Dorsolateral prefrontal cortex (tissue), 122 donors: ENCODE measurements at places on chromosomes 5 and 9. TPM values are rescaled to one million over a fixed set of nuclear protein-coding genes. Genes with fewer than 3 reads are reported as not detected.
A peak's percentile ranks its signal among the peaks of the same experiment; 100 is the strongest.

GRCh38 chr9:4298255-4299004 is 1.4 kb downstream of the GLIS3 start:
- DNase-seq, result no peak

PCDHA4 gene
- 4.8 TPM for total RNA-seq

DNA sequence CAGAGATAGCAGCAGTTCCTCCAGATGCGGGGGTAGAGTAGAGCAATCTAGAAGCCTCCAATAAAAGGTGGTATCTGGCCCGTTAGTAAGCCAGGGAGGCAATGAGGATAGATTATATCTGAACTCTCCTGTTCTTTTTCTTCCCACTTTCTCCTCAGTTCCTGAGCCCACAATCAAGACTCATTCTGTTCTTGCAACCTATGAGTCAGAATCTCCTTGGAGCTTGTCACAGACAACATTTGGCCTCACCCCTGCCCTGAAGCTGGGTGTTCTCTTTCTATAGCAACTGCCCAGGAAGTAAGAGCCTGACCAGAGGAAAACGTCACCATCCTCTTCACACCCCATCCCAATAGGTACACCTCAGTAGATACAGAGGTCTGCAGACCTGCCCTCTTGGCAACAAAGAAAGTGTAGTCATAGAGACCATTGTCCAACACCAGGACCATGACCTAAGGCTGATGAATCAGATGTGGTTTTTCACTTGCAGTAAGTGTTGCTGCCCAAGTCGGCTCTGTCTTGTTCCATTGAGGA is 76.3 kb upstream of the PCA3 start:
- DNase-seq, result no peak

GRCh38 chr5:150436141-150436680 is 13.3 kb downstream of the RPS14 start:
- DNase-seq, result peak; percentile 90

- DNase-seq, result no peak
Observed at GRCh38 chr5:119028575-119028974, 40.2 kb upstream of the DTWD2 start.

DNA sequence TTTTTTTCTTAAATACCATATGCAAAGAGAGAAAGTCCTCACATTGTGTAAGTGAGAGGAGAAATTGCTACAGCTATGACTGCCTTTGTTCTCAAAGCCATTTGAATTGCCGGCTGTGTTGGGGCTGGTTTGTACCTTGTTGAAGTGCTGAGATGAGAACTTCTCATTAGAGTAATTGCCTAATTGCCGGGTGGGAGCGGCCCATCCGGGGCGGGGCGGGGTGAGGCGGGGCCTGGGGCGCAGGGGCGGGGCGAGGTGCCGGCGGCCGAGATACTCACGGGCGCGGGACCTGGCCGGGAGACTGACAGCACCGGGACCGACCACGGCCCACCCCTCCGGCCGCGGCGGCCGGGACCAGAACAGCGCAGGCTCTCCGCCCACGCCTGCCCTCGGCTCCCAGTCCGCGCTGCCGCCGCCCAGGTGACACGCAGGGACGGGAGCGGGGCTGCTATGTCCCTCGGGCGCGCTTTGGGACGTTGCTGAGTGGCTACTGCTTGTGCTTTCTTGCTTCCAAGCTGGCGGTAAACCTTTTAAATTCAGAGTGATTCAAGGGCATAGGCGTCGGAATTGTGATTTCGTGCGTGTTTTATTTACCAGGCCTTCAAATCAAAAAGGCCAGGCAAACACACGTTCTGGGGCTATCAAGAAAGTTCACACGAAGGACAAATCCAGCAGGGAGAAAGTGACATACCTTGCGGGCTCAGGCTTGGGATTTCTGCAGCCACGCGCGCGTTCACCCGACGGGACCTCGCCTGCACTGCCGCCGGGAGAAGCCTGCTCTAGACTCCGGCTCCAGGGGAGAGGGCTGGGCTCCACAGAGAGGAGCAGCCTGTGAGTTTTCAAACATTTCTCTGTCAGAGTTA is 269.1 kb downstream of the FANCC start:
- no peak for DNase-seq

- no peak for DNase-seq
Observed at GRCh38 chr9:128247226-128247803, 28.5 kb downstream of the GOLGA2 start.

- DNase-seq, result no peak
Observed at GRCh38 chr5:122101636-122102285, 23.7 kb upstream of the LOX start.

DMRTA1 gene
- total RNA-seq, result 0.54 TPM

DNA sequence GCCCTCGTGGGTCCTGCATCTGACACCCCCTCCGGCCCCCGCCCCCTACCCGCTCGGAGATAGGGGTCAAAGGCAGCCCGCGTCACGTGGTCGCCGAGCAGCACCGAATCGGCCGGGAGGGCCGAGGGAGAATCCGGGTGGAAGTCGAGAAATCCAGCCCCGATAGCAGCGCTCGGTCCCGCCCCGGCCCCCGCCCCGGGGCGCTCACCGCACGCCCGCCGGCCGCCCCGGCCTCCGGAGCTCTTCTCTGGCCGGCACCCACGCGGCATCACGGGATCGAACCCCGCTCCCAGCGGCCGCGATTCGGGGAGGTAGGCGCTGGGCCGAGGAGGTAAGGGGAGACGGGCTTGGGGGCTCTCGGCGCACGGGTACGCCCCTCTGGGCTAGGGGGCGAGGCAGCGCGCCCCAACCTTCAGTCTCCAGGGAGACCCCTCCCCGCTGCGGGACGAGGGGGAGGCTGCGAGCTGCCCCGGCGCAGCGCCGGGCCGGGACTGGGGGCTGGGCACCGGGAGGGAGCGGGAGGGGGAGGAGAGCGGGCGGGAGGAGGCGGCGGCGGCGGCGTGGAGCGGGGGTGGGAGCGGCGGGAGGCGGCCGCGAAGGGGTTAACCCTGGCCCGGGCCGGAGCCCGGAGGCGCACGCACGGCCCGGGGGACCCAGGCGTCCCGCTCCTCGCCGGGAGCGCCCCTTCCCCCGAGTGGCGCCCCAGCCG is 22.1 kb upstream of the NDST1 start:
- peak; percentile 76 for DNase-seq

DNA sequence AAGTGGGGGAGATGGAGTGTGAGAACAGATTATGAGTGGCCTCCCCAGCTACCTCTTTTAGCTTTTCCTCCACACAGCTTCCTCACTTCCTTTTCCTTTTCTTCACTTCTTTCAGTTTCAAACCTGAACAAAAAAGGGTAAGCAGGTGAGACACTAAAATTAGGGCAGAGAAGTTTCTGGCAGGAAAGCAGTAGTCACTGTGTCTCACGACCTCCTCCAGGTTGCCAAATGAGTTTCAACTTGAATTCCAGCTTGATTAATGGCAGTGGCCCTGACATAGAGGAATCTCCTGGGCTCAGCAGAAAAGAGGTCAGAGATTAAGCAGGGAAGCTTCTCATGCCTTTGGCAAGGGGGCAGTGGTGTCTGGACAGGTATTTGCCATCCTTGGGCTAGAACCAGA is 63.7 kb upstream of the SPINK5 start:
- no peak for DNase-seq

- DNase-seq, result no peak
Observed at GRCh38 chr5:88544136-88544645, 275.5 kb upstream of the TMEM161B start.

SLC28A3 gene
- total RNA-seq, result not detected

DNA sequence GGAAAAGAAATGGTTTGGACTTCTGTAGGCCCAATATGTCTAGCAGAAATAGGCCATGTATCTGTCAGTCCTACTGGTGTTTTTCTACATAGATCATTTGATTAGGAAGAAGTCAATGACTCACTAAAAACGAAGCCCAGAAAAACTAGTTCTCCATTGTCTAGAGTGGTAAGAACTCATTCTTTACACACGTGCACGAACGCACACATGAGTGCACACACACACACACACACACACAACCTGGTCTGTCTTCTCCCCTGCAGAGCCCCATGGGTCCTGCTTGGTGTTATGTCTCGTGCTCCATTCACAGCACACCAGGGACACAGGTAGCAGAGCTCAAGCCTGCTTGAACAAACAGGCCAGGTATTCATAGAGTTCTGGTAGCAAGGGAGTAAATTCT is 14.9 kb upstream of the FCN1 start:
- DNase-seq, result no peak

LPAR1 gene
- total RNA-seq, result 121 TPM

- DNase-seq, result no peak
Observed at GRCh38 chr5:104247260-104247659, 684.7 kb upstream of the NUDT12 start.

- DNase-seq, result no peak
Observed at GRCh38 chr5:150338546-150338945, 19.0 kb upstream of the TCOF1 start.

GRCh38 chr5:171882118-171882517 is 96.5 kb downstream of the SMIM23 start:
- no peak for DNase-seq

DNA sequence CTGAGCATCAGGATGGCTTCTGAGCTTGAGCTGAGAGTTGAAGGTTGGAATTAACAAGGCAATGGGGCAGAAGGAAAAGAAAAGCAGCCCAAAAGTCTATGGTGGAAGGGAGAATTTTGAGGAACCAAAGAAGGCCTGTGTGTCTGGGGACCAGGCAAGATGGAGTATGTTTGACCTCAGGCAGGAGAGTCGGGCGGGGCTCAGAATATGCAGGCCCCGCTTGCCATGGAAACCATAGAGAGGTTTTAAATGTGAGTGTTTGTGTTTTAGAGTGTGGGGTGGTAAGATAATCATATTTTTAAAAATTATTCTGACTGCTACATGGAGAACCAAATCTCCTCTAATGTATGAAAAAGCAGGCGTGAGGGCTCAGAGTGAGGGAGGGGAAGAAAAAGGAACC is 174.0 kb upstream of the PPP2R2B start:
- no peak for DNase-seq

DNA sequence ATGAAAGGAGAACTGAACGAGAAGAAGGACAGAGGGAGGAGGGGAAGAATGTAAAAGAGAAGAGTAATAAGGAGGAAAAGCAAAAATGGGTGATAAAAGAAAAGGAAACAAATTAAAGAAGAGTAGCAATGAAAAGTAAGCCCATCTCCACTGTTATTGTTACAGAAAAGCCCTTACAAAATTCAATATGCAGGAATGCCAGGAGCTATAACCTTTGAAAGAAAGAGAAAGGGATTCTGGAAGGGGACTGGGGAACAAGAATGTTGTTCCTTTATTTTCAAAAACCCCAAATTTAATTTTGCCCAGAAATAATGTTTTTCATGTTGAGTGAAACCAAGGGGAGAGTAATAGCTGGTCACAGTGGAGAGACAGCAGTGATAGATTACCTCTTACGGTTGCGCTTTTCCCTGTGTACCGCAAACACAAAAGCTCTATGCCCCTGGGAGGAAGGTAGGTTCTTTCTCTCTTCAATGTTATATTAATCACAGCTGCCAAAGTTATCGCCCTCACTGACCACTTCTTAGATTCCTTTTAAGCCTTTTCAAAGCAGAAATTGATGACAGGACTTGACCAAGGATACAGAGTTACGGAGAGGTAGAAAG is 86.7 kb downstream of the BRINP1 start:
- no peak for DNase-seq

- DNase-seq, result no peak
Observed at GRCh38 chr5:17679597-17680203, 45.4 kb downstream of the TAF11L14 start.

DNA sequence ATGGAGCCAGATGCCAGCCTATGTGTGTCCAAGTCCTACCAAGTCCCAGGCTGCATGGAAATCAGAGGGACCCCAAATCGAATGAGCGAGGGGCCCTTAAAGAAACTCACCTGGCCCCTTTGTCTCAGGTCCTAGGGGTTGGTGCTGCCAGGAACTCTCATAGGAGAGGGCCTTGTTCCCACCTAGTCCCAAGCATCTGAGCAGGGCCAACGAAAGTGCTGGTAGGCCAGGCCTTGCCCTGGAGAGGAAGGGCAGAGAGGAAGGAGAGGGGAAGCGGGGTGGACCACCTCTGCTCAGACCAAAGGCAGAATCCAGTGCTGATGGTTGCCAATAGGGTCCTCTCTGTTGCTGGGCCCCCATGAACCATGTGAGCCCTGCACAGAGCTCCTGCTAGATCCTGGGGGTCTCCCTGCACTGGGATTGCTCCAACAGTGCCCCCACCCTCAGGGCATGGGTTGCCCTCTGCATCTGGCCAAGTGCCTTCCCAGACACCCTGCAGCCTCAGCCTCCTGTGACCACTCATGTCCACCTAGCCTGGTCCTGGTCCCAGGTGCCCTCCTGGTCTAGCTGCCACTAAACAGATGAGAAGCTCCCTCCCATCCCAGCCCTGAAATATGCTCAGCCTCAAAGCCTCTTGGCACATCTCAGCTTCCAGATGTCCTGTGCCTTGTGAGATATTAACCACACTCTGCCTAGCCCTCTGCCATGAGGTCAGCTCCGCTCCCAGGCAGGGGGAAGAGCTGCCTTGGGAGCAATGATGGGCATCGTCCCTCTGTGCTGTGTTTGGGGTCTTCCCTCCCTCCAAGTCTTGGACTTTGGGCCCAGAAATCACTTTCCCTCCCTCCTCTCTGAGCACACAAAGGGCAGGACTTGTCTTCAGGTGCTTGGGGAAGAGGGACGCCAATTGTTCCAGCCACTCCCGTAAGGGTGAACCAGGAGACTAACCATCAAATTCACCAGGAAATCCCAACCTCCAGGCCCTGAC is 109.6 kb downstream of the ADAMTS2 start:
- DNase-seq, result peak; percentile 9

DNA sequence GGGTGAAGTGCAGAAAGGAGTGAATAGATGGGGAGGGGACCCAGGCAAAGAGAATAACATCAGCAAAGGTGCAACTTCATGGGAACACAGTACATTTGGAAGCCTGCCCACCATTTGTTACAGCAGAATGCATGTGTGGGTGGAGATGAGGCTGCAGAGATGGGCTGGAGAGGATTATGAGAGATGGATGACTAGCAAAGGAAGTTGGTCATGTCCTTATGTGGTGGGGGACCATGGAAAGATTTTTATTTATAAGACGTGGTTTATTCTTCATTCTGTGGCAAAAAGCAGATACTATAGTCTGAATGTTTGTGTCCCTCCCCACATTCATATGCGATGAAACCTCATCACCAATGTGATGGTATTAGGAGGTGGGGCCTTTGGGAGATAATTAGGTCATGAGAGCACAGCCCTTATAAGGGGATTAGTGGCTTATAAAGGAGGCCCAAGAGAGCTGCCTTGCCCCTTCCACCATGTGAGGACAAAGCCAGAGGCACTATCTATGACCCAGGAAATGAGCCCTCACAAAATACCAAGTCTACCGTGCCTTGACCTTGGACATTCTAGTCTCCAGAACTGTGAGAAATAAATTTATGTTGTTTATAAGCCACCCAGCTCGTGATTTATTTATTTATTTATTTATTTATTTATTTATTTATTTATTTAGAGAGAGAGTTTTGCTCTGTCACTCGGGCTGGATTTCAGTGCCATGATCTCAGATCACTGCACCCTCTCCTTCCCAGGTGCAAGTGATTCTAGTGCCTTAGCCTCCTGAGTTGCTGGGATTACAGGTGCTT is 483.7 kb downstream of the RAB3C start:
- DNase-seq, result no peak

GRCh38 chr5:160061770-160062169 is 52.8 kb downstream of the TTC1 start:
- DNase-seq, result no peak

DNA sequence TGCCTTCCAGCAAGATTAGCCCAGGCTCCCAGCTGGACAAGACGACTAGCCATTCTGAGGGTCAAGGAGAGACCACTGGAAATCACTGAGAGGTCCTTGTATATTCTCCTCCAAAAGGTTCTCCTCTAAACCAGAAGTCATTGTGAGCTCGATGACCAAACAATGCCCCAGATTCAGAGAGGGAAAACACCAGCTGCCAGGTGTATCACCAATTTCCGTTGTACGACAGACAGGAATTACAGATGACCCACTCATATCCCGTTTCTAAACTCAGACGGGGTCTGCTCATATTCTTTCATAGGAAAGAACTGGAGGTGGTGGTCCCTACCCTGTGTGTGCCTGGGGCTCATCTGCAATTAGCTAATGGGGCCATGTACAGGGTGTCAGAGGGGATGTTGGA is 14.2 kb downstream of the FAXDC2 start:
- no peak for DNase-seq
